Renal cortical epithelial cell (primary cell): ENCODE measurements at places on chromosomes 3 and 15.
A peak's percentile ranks its signal among the peaks of the same experiment; 100 is the strongest.

DNA sequence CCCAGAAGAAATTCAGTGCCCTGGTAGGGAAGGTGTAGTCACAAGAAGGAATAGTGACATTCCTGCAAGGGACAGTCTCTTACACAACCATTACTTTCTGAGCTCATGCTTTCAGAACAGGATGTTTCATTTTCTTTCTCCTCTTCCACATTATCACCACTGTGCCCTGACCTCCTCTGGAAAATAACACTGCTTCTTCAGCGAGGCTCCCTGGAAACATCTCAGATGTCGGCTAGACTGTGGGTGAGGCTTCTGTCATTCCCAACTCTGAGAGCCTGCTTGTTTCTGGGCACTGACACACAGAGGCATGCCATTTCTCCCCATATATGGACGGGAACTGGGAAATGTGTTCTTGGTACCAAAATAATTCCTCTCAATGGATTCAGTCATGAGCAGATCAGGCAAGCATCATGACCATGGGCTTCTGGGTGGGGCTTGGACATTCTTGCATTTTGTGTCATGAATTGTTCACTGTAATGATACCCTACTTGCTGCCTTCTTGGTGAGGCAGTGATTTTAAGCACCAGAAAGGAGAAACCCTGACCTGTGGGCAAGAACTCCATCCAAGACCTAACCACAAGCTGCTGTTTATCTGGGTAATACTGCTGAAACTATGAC, 14.3 kb upstream of the TNFAIP8L3 start:
- DNase-seq, result peak; percentile 59

DNA sequence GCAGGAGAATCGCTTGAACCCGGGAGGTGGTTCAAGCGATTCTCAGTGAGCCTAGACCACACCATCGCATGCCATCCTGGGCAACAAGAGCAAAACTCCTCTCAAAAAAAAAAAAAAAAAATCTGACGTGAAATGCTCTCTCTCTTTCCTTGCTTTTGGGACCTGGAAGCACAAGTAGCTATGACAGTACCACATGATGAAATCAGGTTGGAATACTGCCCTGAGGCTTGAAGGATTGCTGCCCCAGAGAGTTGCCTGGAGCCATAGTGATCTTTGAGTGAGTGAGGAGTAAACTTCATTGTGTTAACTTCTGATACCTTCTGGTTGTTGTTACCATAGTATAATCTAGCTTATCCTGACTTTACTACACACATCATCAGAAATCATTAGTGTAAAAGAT, 23.3 kb downstream of the AKAP13 start:
- peak; percentile 70 for DNase-seq

- no peak for DNase-seq
Observed at GRCh38 chr3:56857178-56857577, 55.4 kb upstream of the ARHGEF3 start.

DNA sequence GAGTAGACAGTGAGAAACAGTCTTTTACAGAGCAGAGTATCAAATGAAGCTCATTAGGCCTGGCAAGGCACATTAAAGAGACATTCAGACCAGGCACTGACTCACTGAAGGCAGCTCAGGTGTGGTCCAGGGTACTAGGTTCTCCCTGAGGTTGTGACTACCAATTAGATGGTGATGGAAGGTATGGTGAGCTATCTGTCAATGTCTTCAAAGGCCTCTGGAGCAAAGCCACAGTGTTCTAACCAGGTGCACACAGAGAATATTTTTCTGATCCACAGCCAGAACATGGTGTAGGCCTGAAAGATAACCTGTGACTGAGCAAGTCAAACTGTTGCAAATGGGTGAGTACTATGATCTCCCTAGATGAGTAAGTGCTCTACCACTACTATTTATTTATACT, 51.5 kb downstream of the EOMES start:
- DNase-seq, result no peak

GRCh38 chr15:39682366-39682765, 100.3 kb downstream of the FSIP1 start:
- no peak for DNase-seq

DNA sequence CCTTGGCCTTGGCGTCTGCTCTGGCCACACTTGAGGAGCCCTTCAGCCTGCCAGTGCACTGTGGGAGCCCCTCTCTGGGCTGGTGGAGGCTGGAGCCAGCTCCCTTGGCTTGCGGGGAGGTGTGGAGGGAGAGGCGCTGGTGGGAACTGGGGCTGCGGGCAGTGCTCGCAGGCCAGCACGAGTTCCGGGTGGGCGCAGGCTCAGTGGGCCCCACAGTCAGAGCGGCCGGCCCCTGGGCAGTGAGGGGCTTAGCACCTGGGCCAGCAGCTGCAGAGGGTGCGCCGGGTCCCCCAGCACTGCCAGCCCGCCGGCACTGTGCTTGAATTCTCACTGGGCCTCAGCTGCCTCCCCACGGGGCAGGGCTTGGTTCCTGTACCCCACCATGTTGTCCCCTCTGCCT, 68.7 kb upstream of the KCNAB1 start:
- DNase-seq, result no peak

- no peak for DNase-seq
Observed at GRCh38 chr3:184677344-184678316, 34.2 kb downstream of the MAGEF1 start.

DNA sequence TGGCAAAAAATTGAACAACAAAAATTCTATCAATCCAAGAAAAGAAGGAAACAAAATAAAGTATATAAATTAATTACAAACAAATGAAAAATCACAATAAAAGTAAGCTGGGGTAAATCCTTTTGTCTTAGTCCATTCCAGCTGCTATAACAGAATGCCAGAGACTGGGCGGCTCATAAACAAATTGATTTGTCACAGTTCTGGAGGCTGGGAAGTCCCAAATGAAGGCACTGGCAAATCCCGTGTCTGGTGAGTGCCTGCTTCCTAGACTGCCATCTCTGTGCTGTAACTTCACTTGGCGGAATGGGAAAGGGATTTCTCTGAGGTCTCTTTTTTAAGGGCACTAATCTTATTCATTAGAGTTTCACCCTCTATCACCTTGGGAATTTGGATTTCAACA, 53.6 kb upstream of the RPL35A start:
- DNase-seq, result no peak

DNA sequence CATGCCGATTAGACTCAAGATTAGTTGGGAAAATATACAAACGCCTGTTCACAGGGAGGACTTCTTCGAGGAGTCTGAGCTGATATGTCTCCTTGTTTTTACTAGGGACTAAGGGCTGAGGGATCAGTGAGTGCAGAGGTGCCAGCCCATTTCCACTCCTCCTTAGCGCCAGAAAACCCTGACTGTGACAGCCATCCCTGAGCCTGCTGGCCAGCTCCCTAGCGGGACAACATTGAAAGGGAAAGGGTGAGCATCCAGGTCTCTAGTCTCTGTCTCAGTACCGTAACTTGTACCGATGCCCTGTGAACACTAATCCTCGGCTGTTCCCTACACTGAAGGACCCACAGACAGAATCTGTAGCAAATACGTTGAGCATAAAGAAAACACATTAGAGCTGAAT, 243.4 kb downstream of the WNT5A start:
- DNase-seq, result no peak

DNA sequence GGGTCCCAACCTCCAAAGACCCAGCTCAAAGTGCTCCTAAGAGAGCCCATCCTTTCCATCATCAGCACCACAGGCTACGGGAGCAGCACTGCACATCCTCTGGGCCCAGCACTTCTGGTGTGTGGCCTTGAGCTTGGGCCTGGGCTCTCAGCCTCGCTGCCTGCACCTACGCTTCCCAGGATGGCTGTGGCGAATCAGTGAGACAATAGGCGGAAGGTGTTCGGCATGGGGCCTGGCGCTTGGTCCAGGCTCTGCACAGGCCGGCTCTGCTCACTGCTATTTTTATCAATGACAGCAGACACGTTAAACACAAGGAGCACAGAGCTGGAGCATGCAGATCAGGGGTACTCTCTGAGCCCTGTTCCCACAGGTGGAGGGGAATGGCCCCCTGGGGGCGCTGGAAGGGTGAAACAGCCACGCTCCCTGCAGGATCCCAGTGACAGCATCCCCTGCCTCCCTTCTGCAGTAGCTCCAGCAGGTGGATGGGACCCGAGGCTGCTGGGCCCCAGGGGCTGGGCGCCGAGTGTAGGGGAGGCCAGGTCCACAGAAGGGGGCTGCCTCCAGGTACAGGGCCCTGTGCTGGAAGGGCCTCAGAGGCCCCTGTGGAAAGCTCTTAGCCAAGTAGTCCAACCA, 90.0 kb upstream of the RPL32 start:
- no peak for DNase-seq

- peak; percentile 66 for DNase-seq
Observed at GRCh38 chr3:39879581-39879980, 70.2 kb downstream of the MYRIP start.

- DNase-seq, result peak; percentile 50
Observed at GRCh38 chr3:30232142-30232541, 374.3 kb upstream of the TGFBR2 start.

GRCh38 chr15:35818846-35819245, 272.9 kb upstream of the DPH6 start:
- no peak for DNase-seq

- no peak for DNase-seq
Observed at GRCh38 chr15:56906766-56907165, 11.7 kb upstream of the TCF12 start.

DNA sequence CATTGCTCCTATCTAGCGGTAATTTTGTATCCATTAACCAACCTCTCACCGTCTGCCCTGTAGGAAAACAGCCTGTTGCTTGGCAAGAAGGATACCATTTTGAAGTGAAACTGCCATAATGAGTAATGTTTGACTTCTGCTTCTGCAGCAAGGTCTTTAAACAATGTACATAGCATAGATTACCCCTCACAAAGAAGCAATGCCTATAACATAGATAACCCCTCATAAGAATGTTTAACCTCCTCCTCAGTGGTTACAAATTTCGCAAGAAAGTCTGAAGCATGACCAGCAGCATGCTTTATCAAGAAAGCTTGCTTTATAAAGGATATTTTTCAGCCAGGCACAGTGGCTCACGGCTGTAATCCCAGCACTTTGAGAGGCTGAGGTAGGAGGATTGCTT, 61.2 kb upstream of the MFGE8 start:
- peak; percentile 47 for DNase-seq

- peak; percentile 7 for DNase-seq
Observed at GRCh38 chr15:69443032-69443611, 9.5 kb upstream of the RPLP1 start.

DNA sequence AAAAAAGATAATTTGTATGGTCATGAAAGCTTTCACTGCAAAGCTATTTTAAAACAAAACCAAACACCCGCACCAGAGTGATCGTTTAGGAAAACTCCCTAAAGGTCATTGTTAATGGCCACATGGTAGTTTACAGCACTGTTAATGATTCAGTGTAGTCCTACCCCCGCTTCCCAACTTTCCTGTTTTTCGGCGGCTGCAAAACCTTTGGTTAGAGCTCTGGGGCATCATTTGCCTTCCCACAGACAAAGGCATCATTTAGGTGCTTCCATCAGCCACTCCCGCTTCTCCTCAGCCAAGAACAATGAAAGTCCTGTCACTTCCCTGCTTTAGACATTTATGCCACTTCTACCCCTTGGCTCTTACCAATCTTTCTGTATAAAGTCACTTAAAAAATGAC, 10.6 kb downstream of the MELTF start:
- DNase-seq, result peak; percentile 44

DNA sequence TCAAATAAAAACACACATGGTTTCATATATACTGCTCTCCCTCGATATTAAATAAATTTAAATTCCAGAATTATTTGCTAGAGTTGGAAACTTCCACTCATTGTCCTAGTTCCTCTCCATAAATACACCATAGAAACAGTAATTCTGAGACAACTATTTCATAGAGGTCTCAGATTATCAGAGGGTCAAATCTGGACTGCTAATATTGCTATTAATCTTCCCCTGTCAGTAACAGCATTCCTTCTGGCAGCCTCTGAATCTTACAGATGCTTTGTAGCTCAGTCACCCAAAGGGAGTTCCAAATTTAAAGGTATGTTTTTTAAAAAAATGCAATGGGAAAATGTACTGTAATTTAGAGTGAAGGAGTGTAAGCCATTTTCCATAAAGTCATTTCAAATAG, 428.8 kb downstream of the PYDC2 start:
- DNase-seq, result no peak

GRCh38 chr3:72395776-72396311, 452.4 kb downstream of the SHQ1 start:
- no peak for DNase-seq

- DNase-seq, result no peak
Observed at GRCh38 chr15:63202861-63203260, 13.5 kb downstream of the RAB8B start.

DNA sequence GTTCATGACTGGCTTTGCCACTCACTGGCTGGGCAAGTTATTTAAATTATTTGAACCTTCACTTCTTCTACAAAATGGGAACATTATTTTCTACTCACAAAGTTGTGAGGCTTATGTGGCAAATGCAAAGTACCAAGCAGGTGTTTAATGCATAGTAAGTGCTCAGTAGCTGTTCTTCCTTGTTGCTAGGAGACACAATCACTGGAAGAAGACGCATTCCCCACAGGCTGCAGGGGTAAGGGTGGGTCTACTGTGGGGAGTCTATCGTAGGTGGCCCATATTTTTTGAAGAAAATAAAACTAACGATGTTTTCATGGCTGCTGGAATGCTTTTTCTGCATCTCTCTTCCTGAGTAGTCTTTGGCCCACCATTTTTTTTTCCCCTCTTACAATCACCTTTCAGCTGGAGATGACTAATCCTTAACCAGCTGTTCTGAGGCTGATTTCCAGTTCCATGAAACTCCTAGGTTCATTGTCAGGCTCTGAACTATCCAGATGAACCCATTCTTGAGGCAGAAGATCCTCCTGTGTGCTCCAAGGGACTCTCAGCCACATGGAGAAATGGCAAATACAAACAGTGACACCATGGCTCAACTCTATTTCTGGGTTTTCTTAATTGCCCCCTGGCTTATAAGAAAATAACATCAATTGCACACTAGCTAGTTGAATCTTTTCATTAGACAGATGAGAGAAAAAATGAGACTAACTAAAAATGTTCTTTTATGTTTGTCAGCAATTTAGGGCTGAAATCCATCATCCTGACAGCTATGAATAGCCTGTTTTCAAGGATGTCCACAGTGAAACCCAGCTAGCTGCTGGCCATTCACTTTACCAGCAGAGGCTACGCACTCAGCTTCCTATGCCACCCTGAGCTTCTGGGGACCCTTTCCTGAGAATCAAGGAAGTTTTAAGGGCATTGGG, 108.3 kb upstream of the ETV5 start:
- peak; percentile 16 for DNase-seq

- no peak for DNase-seq
Observed at GRCh38 chr3:183158113-183158512, 4.4 kb downstream of the LAMP3 start.

- peak; percentile 23 for DNase-seq
Observed at GRCh38 chr3:12396471-12396870, 87.8 kb upstream of the TSEN2 start.

- no peak for DNase-seq
Observed at GRCh38 chr3:171093462-171093861, 66.9 kb upstream of the SLC2A2 start.
